ENCODE measurements at places on chromosomes 2 and 18.
A peak's percentile ranks its signal among the peaks of the same experiment; 100 is the strongest.

GRCh38 chr2:189541591-189541990 lies 39.0 kb downstream of the SLC40A1 start:
- DNase-seq = peak; percentile 91

GRCh38 chr2:123993728-123994323 lies 31.3 kb upstream of the CNTNAP5 start:
- DNase-seq = peak; percentile 13

DNA sequence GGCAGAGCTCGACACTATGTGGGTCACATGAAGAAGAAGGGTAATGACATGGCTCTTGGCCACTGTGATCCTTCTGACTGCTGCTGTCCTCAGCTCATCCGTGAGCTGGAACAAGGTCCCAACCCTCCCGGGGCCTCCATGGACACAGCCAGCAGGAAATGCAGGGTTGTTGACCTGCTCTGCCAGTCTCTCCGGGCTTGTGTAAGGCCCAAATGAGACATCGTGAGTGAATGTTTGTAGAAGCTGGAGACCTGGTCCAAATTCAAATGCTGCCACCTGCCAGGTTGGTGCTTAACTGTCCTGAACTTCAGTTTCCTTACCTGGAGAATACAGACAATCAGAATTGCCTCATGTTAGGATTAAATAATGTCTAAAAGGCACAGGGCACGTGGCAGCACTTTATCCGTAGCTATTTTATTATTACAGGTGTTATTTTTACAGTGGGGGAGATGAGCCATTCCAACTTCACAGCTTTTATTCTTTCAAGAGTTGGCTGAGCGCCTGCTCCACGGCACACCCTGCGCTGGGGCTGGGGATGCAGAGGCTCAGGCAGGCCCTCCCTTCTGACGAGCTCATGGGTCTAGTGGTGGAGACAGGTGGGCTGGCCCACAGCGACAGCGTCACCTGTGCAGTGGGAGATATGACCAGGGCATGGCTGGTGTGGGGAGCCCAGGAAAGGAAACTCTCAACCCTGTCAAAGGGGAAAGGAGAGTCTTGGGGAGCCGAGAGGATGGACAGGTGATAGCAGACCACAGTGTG lies 15.1 kb downstream of the ARHGEF4 start:
- peak; percentile 80 for DNase-seq

DNA sequence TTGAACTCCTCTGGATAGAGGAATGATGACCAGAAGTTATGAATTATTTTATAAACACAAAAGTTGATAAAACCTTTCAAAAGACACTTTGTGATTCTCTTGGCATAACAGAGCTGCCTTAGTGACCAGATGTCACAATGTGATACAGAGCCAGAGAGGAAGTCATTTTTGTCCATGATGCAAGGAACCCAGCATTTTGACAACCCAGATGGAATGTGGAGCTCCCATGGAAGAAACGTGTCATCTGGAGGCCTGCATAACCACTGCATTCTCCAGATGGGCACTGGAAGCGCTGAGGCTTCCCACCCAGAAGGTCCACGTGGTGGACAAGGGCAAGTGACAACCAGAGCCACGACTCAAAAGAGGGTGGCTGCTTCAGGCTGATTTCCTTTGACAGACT lies 30.1 kb downstream of the HRH4 start:
- DNase-seq = no peak

- DNase-seq = no peak
Measured at GRCh38 chr2:165002638-165003037, 47.3 kb upstream of the SLC38A11 start.

DNA sequence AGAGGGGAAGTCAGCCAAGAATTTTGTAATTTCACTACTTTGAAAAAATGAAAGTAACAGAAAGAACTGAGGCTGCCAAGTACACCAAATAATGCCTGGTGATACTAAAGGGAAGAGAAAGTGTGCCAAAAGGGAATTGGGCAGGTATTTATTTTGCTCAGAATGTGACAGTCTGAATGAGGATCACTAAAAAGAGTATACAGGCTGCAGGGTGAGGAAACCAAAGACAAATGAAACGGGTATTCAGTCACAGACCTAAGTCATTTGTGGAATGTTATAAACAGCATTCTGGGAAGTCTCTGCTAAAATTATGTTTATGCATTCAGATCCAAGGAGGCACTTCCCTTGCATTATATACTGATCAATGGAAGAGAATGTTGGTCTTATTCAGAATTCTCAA lies 418.6 kb upstream of the SLC39A10 start:
- DNase-seq = no peak

GRCh38 chr18:41126541-41127235 lies 828.3 kb upstream of the PIK3C3 start:
- DNase-seq = no peak

DNA sequence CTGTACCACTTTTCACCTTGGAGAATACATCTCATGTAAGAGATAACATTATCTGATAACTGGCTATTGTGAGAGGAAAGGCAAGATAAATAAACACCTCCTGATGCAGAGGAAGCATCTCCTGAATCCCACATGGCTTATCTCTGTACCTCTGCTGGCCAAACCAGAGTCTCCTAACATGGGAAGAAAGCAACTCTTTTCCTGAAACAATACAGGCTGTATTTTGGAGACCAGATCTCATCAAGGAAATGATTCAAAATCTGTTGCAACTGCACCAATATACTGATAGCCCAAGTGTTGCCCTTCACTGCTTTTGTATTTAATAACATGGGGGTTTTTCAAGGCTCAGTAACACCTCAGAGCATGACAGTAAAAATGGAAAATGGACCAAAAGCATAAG lies 106.9 kb downstream of the MREG start:
- DNase-seq = no peak

DNA sequence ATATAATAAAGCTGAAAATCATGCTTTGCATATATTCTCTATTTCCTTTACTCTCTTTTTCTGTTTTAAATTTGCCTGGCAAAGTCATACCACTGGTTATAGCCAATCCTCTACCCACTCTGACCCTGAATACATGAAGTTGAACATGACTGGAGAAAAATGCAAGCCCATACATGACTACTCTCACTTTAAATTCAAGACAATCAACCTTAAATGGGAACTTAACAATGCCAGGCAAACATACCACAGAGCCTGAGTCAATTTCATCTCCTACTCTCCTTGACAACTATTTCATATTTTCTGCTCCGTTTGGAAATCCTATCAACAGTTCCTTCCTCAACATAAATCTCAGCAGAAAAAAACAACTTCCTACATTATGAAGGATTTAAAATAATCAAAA lies 22.6 kb downstream of the RAD51AP2 start:
- DNase-seq = no peak

DNA sequence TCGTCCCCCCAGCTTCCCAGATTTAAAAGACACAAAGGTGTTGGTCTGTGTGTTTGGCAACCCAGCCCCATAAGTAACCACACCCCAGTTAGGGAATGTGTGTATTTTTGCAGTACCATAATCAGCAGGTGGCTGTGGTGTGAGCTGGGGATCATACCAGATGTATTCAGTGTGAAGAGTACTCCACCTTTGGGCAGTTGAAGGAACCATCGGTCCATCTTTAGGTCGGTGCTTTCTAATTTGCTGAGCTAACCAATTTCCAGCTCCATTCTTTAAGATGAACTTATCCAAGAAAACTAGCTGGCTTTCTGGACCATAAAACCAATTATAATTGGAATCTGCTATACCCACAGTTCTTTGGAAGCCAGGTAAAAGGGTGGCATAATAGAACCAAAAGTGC lies 3.2 kb downstream of the DSEL start:
- DNase-seq = no peak
